IgD-negative memory B cell (primary cell): ENCODE measurements at places on chromosomes 12 and 14. TPM values are rescaled to one million over a fixed set of nuclear protein-coding genes. Genes with fewer than 3 reads are reported as not detected.

TM7SF3 gene
- polyA plus RNA-seq: 46.1 TPM

CEP290 gene
- 9.5 TPM for polyA plus RNA-seq

NOS1 gene
- not detected for polyA plus RNA-seq

RPGRIP1 gene
- 0.14 TPM for polyA plus RNA-seq

CD163L1 gene
- polyA plus RNA-seq: not detected

EFCAB11 gene
- 7.8 TPM for polyA plus RNA-seq

ADSS1 gene
- polyA plus RNA-seq: not detected

OS9 gene
- polyA plus RNA-seq: 70.4 TPM

C12orf56 gene
- polyA plus RNA-seq: not detected

RDH5 gene
- polyA plus RNA-seq: 2.2 TPM

NXPH4 gene
- polyA plus RNA-seq: 8.3 TPM

KRT82 gene
- not detected for polyA plus RNA-seq

SMOC1 gene
- not detected for polyA plus RNA-seq

RASSF8 gene
- polyA plus RNA-seq: not detected

ASPG gene
- not detected for polyA plus RNA-seq

CFAP251 gene
- polyA plus RNA-seq: not detected
